Fibroblast of skin of scalp (primary cell): ENCODE measurements at places on chromosomes 4 and X.

DNA sequence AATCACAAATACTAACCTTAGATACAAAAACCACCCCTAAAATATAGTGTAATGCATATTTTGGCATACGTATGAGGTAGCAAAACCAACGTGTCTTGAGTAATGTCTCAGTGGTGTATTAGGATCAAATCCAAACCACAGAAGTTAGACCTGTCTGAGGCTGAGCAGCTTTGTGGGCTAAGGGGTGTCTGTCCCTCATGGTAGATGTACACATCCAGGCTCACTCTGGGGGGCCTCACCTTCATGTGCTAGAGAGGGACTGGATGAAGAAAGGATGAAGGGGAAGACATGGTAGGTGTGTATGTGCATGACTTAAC, 188.0 kb upstream of the TBC1D9 start:
- peak; percentile 79 for DNase-seq

GRCh38 chrX:56068274-56068758, 163.8 kb upstream of the KLF8 start:
- DNase-seq: no peak

GRCh38 chr4:72768364-72768763, 199.3 kb upstream of the ADAMTS3 start:
- DNase-seq: no peak

GRCh38 chr4:159319027-159319426, 216.1 kb downstream of the RAPGEF2 start:
- DNase-seq: no peak

DNA sequence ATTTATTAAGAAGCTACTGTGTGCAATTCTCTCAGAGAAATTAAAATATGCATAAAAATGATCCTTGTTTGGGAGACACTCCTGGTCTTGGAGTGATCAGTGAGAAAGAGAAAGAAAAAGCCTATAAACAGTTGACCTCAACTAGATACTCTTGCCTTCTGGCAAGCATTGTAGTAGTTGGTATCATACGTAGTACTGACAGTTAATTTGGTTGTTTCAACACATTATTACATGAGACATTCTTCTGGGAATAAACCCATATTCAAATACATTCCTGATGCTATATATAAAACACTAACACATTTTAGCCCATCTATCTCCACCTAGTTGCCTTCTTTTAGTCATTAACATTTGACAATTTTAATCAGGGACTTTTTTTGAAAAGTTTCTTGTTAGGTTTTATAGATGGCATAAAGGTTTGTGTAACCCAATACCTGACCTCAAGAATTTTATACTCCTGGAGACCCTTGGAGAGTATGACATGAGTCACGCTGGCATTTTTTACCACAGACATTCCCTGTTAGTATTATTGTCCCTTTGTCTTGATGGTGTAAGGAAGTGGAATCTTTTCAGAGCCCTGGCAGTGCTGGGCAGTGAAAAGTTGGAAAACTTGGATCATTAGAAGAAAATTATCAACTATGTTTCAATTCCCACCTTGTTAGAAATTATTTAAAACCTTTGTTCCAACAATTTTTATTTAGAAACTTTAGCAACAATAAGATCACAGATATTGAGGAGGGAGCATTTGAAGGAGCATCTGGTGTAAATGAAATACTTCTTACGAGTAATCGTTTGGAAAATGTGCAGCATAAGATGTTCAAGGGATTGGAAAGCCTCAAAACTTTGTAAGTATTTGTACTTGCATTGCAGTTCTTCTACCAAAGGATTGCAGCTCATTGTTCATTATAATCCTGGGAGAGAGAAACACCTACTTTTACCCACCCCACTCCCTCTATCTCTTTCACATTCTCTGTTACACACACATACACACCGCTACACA, 167.1 kb upstream of the PACRGL start:
- DNase-seq: peak; percentile 66

DNA sequence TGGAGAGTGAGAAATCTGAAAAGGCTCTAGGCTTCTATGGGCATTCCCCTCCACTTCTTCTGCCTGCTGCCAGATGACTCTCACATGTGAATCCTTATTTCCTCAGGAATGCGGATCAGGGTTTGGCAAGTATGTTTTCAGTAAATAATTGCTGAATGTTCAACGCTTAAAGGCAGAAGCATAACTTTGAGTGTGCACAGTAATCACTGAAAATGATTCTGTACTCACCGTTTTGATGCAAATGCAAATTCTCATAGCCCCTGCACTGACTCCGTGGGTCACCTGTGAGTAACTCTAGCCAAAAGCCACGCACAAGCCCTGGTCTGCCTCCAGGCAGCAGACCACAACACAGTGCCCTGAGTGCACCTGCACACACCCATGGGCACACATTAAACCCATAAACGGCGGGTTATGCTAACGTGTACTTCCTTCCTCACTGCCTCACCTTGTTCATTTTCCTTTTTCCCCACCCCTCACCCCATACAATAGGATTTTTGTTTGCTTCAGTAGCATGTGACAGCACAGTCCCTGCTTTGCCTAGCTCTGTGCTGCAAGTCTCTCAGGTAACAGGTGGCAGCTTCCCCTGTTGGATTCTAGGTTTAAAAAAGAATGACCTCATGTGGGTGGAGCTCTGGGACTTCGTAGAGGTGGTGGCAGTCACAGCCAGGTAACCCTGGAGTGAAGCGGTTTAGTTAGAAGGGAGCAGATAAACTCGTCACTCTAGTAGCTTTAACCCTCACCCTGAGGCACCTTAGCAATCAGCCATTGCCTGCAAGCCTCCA, at the start of gene ARHGEF38:
Gene ARHGEF38 (plus strand): TSS at position 656 of the 782 bp plus-strand sequence. CDS start 146 bp downstream, outside the sequence.
- DNase-seq: peak; percentile 21

DNA sequence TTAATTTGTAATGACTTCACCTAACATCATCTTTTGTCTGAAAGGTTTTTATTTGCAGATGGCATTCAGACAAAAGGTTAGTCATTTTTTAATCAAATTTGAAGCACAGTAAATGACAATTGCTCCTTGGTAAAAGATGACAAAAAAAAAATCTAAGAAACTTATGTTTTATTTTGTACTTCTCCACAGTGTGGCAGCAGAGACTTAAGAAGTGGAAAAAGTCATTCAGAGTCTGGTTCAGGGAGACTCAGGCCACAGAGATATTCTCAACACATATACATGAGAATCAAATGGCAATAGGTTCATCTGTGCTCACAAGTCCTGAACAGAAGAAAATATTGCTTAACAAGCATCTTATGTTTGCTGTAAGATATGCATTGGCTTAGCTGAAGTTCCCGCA, 436.2 kb downstream of the KCNIP4 start:
- peak; percentile 4 for DNase-seq

DNA sequence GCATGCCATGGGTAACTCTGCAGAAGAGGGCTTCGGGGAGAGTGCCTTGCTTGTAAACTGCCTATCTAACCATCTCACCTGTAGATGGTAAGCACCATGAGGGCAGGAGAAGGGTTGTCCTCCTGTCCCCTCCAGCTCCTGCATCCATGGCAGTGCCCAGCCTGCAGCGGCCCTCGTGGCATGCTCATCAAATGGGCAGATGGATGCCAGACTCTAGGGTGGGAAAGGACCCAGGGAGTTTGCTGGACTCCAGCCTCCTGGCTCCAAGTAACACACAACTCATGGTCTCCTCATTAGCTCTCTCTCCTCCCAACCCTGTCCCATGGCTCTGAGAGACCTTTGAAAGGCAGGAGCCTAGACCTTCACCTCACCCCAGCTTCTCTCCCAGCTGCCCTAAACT, 29.7 kb upstream of the CRMP1 start:
- DNase-seq: no peak

- DNase-seq: peak; percentile 18
These were observed 636.3 kb upstream of the FTHL17 start for GRCh38 chrX:31708116-31708515.
